Panc1 (cell line): ENCODE measurements at places on chromosomes 11 and 22. TPM values are rescaled to one million over a fixed set of nuclear protein-coding genes. Genes with fewer than 3 reads are reported as not detected.

DNA sequence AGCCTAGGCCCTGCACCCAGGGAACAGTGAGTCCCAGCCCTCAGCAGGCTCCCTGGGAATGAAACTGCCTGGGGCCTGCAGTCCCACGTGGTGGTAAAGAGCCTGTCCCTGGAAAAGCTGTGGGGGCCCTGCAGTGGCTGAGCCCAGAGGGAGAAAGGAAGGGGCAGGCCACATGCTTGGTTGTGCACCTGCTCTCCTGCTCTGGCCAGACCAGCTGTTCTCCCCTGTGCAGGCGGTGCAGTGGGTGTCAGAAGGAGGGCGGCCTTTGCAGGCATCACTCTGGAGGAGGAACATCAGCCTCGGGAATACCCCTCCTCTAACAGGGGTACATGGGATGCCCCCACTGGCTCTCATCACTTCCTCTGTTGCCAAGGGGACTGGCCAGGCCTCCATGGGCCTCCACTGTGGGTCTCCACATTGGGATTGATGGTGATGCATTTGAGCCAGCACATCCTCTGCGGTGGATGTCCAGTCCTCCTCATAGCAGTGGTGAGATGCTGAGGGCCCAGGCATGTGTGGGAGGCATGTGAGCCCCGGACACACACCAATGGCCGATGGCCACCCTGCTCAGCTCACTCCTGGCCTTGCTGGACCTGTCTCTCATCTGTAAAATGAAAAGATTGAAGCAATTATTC is 690.4 kb downstream of the BRD1 start:
- DNase-seq, result no peak

DNA sequence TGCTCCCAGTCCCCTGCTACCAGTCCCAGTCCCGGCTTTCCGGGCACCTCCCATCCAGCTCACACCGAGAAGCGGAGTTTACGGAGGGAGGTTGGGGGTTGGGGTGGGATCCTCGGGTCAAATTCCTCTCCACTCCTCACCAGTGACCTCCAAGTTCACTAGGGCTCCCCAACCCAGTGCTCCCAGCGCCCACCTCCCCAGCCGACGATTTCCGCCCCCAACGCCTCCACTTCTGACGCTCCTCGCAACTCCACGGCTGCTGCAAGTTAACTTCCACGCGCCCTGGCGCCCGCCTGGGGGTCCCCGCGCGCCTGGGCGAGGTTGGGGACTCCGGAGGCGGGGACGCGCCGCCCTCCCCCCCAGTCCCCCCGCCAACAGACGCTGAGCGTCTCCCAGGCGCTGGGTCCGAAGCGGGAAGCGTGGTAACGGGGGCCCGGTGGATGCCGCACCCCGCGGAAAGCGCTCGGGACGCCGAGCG is 526 bp downstream of the TPST2 start:
- DNase-seq, result no peak

DNA sequence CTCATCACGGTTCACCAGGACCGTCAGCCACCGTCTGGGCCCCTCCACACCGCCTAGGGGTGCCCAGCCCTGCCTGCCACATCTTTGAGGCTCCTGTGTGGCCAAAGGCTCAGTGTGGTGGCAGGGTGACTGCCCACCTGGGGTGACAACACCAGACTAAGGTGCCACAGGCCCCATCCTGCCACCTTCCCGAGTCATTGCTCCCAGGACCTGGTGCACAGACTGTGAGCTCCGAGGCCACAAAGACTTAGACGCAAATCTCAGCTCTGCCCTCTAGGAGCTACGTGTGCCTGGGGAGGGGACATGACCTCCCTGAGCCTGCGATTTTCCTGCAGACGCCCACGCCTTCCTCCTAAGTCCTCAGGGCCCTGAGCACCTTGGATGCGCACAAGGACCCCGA is 36.5 kb downstream of the KIAA0930 start:
- no peak for DNase-seq

DNA sequence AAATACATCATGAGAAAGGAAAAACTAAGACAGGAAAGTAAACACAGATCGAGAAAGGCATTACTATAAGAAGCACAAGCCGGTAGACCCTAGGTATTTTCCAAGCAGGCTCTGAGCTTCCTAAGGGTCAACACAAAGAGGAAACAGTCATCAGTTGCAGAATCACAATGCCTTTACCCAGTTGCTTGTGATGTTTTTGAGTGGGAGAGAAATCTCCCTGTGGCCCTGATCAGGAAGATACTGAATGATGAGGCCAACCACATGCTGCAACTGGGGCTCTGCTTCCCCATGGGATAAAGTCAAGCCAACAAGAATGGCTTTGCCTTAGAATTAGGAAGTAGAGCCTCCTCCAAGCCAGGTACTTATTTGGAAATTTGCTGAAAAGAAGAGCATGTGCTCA is 132.6 kb downstream of the MICAL2 start:
- DNase-seq, result no peak

The MRGPRX1 gene
- not detected for total RNA-seq

- no peak for DNase-seq
Observed at GRCh38 chr22:22424210-22424800, 84.2 kb downstream of the ZNF280B start.

GRCh38 chr22:36976606-36977005 is 42.6 kb downstream of the TST start:
- DNase-seq, result no peak

DNA sequence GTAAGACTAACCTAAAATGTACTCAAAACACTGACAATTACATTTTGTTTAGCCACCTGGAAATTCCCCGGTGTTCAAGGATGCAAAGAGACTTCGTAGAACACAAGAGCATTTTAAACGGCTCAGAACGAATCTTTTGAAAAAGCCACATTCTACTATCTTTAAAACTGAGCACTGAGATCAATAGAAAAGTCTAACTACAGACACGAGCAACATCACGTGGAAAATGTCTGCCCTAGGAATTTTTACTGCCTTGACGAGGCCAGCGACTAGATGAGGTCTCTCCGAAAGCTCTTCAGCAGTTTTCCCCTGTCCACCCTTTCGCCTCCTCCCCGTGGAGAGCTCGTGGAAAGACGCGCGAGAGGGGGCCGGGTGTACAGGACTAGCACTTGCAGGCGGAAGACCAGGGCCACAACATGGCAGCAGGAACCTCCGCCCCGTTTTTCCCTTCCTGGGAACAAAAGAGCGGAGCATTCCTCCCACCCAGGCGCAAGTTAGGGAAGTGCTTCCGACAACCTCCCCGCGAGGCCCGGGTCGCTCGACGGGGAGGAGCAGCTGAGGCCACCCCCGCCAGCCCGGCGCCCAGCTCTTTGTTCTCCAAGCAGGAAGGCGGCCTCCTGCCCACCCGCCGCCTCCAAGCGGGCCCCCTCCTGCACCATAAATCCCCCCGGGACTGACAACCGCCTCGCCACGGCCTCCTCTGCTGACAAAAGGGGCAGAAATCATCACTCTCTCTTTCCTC is 1.1 kb downstream of the EIF4G2 start:
- DNase-seq, result no peak

The DRD4 gene
- total RNA-seq, result 0.95 TPM

GRCh38 chr22:29536411-29536810 is 17.1 kb downstream of the THOC5 start:
- DNase-seq, result no peak

GRCh38 chr11:820655-821511 is 2.2 kb downstream of the PNPLA2 start:
- no peak for DNase-seq

GRCh38 chr11:128598506-128599150 is 11.3 kb upstream of the ETS1 start:
- DNase-seq, result no peak

DNA sequence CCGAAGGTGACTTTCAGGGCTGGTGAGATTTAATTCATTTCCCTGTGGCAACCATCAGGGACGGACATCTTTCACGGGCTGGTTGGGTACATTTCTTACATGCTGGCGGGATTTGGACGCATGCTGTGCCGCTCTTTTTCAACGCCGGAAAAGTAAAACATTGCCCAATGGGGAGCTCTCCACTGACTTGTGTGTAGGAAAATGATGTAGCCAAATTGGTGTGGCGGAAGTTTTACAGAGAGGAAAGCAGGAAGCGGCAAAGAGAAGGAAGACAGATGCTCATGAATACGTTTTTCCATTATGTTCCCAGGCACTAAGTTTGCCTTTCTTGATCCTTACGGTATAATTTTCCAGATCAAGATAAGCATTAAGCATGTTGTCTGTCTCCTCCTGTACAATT is 375.8 kb downstream of the NTM start:
- no peak for DNase-seq

DNA sequence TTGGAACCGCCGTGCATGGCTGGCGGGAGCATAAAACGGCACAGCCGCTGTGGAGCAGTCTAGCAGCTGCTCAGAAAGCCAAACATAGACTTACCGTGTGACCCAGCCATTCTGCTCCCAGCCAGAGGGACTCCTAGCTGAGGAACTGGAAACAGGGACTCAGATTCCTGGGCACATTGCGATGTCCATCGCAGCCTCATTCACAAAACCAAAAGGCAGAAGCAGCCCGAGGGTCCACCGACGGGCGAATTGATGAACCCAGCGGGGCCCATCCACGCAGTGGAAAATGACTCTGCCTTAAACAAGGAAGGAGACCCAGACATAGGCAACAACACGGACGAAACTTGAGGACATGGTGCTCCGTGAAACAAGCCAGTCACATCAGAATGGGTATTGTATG is 5.7 kb upstream of the MUC5B start:
- no peak for DNase-seq

The PPP2R1B gene
- total RNA-seq, result 57.7 TPM

The KREMEN1 gene
- total RNA-seq, result 2.2 TPM

DNA sequence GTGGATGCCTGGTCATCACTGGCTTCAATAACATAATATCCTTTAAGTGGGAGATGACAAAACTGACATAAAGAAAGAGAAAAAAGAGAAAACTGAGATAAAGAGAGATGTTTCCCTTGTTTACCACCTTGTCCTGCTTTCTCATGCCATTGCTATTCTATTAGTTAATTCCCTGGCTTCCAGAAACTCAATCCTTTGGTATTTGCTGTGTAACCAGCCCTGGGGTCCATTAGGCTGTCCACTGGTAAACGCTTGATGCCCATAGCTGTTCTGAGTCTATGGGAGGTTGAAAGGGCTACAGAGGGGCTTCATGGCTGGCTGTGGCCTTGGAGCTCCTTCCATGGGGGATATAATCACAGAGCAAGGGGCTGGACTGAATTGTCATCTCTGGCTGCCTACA is 243.4 kb upstream of the PLET1 start:
- no peak for DNase-seq

- no peak for DNase-seq
Observed at GRCh38 chr11:61959678-61960077, 7.8 kb downstream of the FTH1 start.

DNA sequence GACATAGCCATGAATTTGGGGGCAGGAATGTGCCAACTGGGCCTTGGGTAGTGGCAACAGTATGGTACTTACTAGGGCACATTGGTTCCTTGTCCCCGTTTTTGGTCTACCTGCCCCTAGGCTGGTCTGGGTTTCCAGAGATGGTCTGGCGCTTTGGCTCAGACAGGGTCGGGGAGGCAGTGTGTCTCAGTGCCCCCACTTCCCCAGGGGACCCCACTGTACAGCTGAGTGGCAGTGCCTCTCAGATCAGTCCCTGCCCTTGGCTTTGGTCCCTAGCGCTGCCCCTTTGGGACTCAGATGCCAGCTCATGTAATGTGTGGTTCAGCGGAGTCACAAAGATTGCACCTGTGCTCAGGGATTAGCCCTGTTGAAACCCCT is 3.3 kb downstream of the RIC8A start:
- no peak for DNase-seq

DNA sequence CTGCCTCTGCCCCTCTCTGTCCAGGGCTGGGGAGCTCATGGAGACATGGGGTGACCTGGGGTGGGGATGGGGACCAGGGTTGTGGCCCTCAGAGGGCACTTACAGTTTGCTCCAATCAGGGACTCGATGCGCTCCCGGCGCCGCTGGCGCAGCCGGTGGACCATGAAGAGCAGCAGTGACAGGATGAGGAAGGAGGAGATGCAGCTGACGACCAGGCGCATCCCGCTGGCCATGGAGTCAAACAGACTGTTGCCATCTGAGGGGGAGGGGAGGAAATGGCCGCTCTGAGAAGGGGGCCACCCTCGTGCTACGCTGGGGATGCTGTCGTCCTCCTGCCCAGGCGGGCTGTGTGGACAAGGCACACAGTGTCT is 80.5 kb downstream of the DGCR2 start:
- no peak for DNase-seq

GRCh38 chr11:7974668-7975067 is 9.4 kb upstream of the NLRP10 start:
- no peak for DNase-seq

The PRR5 gene
- 11.5 TPM for total RNA-seq

DNA sequence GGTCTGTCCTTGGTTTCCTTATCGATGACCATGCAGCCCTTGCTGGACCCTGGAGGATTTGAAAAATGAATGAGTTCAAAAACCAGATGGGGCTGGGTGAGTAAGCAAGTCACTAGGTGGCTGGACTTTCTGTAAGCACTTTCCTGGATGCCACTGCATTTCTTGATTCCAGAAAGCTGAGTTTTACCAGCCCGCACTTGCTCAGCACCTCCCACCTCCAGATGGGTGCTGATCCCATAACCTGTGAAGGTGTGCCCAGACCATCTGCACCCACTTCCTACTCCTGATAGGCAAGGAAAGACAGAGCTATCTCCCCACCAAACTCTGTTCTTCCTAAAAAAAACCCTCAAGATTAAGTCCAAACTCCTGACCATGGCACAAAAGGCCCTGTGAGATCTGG is 21.1 kb downstream of the ASCC2 start:
- DNase-seq, result no peak

The USH1C gene
- not detected for total RNA-seq

The TRIM48 gene
- not detected for total RNA-seq

The NAALADL1 gene
- total RNA-seq, result 0.23 TPM

GRCh38 chr11:14904745-14905103 is 12.7 kb upstream of the CYP2R1 start:
- no peak for DNase-seq

DNA sequence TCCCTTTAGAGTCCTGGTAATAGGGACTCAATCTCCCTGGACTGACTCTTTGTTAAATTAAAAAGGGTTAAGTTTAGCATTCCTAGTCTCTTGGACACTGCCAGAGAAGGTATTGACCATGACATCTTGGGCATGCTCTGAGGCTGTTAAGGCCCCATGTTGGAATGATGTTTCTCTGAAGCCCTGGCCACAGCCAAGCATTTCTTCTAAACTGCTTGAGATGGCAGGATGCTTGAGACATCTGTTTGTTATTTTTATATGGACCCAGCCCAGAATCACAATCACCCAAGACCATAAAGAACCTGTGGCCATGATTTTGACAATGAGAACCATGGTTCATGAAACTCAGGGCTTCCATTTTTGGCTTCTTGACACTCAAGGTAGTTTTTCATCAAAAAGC is 5.5 kb upstream of the ANKK1 start:
- no peak for DNase-seq

DNA sequence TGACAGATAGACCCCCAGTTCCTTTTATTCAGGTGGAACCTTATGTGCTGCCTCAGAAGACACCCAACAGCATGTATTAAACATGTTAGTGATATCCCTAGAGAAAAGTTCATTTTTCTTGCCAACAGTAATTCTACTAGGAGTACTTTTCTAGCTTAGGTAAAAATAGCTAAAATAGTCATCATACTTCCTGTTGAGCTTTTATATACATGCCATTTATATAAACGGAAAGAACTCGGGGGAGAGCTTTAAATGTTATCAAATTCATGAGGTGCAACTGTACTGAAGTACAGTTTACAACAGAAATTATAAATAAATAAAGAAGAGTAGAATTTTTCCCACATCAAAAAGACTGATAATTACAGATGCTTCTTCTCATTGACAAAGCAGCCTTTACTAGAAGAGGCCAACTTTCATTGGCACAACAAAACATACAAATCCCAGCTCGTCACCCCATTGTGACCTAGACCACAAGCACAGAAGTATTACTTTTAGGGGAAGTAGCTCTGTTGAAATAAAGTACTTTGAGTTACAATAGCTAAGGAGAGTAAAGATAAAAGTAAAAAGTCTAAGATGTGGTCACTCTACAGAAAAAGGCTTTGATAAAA is 59.1 kb upstream of the POU2AF2 start:
- DNase-seq, result no peak
